ENCODE measurements at places on chromosomes 3 and 15.

GRCh38 chr3:60810881-60811280 is 440.4 kb downstream of the FHIT start:
- no peak for DNase-seq

DNA sequence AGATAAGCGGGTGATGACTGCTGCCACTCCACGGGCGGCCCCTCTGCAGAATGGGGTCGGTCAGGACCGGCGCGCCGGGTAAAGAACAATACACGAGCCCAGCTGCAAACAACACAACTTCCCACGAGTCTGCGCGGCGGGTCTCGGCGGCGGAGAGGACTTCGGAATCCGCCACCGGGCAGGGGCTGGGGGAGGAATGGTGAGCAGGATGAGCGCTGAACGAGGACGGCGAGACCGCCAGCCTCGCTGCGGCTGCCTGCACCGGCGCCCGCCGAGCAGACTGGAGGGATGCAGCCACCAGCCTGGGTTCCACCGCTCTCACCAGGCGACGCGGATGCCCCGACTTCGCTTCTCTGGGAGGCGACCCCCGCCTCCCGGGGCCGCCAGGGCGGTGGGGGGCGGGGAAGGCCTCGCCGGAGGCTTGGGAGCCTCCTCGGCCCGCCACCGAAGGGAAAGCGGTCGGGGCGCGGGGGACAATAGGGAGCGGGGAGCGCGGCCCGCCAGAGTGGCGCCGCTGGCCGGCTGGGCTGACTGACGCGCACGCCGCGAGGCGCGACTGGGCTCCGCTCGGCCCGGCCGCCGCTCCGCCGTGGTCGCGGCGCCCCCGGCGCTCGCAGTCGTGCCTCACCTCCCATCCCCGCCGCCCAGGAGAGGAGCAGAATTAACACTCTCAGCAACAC is 515 bp downstream of the ADAM10 start:
- no peak for DNase-seq

- DNase-seq = no peak
Measured at GRCh38 chr15:70854666-70854976, 664 bp upstream of the LARP6 start.

DNA sequence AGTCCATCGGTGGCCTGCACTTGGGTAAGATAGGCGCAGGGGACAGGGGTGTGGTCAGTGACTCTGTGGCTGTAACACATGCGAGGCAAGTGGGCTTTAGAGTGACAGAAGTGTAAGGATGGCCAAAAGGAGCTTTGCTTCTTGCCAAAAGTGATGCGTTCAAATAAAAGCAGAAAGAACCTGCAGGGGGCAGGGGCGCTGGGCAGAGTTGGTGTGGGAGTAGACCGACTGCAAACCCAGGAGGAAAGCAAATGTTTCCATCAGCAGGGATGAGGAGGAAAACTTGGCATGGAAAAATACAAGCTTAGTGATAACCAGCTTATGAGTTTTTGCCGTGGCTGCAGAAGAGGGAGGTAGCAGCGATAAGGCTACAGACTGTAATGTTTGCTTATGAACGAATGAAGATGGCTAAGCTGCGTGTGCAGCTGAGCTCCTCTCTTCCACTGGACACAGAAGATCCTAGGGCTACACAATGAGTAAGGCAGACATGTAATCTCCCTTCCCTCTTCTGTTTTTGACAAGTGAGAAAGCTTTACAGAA is 149.4 kb downstream of the WNT5A start:
- DNase-seq = no peak

- DNase-seq = no peak
Measured at GRCh38 chr3:143507735-143508580, 340.3 kb downstream of the SLC9A9 start.

Data from NCI-H446 treated with DMSO at 0.1 percent for 48 hours (cell line).